ENCODE measurements at places on chromosomes 4 and X. TPM values are rescaled to one million over a fixed set of nuclear protein-coding genes. Genes with fewer than 3 reads are reported as not detected.
A peak's percentile ranks its signal among the peaks of the same experiment; 100 is the strongest.

DNA sequence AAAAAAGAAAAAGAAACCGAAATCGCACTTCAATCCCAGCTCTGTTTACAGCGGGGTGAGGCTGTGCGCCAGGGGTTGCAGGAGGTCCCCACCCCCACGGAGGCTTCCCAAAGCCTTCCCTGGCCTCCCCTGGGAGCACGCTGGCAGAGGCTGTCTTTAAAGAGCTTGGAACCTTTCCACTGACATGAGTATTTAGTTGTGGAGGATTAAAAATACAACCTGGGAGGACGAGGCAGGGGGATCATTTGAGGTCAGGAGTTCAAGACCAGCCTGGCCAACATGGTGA, 69.1 kb downstream of the PPP2R2C start:
- no peak for DNase-seq

DNA sequence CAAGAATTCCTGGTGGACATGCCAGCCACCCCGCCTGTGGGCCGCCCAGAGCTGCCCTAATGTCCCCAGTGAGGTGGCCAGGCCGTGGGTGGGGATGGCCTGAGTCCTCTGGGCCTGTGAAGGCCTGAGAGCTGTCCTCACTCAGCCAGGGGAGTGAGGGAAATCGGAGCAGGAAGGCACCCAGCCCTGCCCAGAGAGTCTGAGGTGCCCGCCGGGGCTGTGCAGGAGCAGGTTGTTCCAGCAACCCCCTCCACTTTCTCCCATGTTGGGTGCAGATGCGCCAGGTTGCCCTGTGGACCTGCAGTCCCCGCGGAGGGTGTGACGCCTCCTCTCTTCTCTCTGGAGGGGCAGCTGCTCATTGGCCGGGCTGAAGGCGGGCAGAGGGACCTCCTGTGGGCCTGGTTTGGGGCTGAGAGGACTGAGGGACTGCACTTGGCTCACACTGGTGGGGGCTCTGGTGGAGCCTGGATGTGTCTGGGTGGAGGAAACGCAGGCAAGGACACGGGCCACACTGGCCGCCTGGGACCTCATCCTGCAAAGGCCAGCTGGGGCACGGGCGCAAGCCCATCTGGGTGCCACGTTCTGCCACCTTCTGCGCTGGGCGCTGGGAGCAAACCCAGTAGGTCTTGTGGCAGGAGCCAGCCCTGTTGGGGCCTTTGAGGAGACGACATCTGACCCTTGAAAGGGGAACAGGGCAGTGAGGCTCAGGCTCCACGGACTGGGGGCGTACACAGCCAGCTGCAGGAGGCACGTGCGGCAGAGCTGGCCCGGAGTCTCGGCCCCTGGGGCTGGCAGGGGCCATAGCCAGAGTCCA, 14.0 kb downstream of the DOK7 start:
- DNase-seq = no peak

DNA sequence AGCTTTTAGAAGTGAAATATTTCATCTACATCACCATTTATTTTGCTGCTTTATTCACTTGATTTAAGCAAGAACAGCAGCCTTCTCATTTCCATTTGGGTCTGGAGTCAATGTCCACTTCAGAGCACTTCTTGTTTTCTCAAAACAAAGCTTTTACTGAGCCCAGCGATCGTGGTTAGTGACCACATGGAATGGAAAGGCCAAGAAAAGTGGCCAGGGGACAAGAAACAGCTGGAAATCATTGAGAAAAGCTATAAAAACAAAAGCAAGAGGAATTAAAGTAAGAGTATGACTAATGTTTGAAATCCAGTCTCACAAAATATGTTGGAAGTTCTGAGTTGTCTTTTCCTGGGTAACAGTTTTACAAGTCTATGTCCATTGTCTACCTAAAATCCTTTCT, 328.4 kb upstream of the INTU start:
- DNase-seq = no peak

GRCh38 chr4:104641418-104641817, 146.7 kb upstream of the CXXC4 start:
- no peak for DNase-seq

DNA sequence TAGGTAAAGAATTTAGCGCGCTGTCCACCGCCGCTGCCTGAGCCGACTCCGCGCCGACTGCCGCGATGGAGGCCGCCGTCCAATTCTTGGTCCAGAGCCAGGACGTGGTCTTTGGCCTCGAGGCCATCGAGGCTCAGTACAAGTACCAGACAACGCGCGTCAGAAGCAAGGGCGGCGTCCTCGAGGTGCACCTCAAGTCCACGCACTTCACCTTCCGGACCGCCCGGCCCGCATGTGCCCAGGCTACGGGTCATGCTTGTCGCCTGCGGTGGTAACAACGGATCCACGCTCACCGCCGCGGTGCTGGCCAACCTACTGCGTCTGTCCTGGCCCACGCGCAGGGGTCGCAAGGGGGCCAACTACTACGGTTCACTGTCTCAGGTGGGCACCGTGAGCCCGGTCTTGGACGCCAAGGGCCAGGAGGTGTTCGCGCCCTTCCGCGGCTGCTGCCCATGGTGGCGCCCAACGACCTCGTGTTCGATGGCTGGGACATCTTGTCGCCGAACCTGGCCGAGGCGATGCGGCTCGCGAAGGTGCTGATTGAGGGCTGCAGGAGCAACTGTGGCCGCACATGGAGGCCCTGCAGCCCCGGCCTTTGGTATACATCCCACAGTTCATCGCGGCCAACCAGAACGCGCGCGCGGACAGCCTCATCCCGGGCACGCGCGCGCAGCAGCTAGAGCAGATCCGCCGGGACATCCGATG, 128.0 kb downstream of the ANAPC4 start:
- no peak for DNase-seq

- DNase-seq = no peak
Measured at GRCh38 chr4:130659320-130659719, 1563.4 kb downstream of the C4orf33 start.

DNA sequence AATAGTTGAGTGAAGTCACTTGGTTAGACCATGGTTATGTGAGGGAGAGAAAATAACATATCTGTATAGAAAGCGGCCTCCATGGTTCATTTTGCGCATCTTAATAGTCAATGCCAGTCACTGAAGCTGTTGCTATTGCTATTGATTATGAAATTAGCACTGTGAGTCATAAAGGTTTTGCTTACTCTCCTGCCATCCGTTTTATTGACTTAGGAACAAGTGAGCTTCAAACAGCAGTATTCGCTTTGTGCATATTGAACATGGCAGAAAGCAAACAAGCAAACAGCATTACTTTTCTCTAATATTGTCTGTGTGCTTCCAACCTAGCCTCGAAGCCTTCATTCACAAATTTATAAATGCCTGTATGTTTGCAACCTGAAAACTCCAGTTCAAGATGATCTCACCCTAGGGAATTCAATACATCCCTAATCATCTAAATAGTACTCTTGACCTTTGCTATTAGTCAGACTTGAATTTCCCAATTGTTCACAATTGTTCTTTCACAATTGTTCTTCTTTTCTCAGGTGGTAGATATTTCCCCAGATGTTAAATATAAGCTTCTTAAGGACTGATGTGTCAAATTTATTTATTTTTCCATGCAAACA, 55.9 kb upstream of the GABRA2 start:
- no peak for DNase-seq

GRCh38 chr4:55347610-55348228, 1.7 kb downstream of the SRD5A3 start:
- no peak for DNase-seq

DNA sequence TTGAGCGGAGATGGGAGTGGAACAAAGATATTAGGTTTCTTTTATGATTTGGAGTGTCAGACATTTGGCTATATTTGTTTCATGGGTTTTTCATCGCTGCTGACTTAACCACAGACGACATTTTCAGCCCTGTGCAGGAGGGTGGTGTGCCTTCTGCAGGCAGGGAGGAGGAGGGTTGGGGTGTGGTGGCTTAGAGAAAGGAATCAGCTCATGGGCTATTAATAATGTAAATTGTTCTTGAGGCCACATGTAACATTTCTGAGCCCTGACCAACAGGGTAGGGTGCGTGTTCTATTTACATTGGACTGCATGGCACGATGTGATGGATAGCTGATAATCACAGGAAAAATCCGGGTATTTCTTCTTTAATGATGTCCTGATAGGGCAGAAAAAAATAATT, 67.6 kb downstream of the POLA1 start:
- DNase-seq = no peak

GRCh38 chr4:66048861-66049260, 378.6 kb upstream of the EPHA5 start:
- DNase-seq = no peak

GRCh38 chr4:79652232-79652631, 244.2 kb upstream of the GK2 start:
- no peak for DNase-seq

- DNase-seq = no peak
Measured at GRCh38 chr4:19030048-19030447, 1008.5 kb upstream of the LCORL start.

GRCh38 chrX:148609515-148610327, 109.3 kb downstream of the AFF2 start:
- DNase-seq = no peak

DNA sequence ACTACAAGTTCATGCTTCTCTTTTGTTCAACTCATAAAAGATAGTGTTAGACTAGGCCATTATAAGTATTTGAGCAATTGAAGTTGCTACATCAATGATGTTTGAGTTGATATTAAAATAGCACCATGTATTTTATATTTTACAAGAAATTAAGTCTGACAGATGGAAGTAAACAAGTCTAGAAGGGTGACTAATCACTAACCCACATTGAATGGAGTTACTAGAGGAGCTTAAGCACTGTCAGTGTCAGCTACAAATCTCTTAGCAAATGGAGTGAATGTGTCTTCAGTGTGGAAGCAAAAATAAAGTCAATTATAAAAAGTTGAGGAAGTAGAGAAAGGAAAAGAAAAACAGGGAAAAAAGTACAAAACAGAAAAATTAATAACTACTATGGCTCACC, 592.5 kb downstream of the PCDH18 start:
- no peak for DNase-seq

- DNase-seq = no peak
Measured at GRCh38 chr4:144667500-144667899, 21.5 kb downstream of the HHIP start.

- DNase-seq = no peak
Measured at GRCh38 chrX:113548308-113549015, 707.8 kb upstream of the AMOT start.

GRCh38 chr4:21092531-21092930, 392.3 kb downstream of the PACRGL start:
- no peak for DNase-seq

DNA sequence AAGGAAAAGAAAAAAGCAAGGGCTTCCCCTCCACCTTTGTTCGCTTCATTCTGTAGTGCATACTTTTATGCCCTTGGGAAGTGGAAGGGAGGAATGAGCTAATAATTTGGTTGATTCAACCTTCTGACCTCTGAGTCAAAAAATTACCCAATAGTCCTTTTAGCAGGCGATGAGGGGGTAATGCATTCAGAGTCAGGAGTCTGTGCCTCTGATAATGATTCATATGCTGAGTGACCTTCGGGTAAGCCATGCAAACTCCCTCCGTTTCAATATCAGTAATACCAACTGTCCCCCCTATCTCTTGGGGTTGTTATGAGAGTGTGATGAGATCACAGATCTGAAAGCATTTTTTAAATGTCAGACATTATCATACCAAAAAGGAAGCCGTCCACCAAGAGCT, 41.6 kb upstream of the ACSL4 start:
- DNase-seq = no peak

GRCh38 chr4:153564630-153565525, 98.7 kb downstream of the TMEM131L start:
- no peak for DNase-seq

DNA sequence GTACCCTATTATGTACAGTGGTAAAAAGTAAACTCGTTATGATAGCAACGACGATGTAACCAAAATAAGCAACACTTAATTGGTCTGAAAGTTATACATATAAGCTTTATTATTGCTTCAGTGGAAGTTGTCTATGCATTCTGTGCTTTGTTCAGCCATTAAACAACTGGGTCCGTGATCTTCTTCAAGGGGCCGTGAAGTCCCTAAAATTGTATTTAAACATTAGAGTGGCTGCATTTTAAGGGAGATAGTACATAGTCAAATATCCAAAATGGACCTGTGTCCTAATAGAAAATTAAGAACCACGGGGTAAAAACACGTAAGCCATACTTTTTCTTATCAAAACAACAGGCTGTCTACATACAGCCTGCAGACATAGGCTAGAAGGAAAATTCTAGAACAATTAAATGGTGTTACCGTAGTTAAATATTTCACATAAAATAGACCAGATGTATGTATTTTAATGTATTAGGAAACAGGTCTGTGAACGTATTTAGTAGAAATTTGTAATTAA, 2.1 kb downstream of the GUCY1A1 start:
- no peak for DNase-seq

GRCh38 chrX:39730662-39731329, 367.0 kb downstream of the BCOR start:
- peak; percentile 76 for DNase-seq

DNA sequence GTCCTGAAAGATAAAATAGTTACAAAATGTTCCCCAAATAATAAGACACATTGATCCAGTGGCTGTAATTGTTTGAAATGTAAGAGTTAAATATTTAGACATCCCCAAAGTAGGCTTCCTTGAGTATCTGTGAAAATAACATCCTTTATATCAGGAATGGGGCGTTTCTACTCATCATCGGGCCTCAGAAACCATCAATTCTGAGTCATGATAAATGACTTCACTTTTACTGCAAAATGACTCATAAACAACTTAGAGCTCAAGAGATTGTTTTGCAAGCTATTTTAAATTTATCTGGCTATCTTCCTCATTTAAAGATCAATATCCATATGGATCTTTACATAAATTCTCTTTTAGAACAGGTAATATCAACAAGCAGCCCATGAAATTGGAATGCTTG, 369.4 kb upstream of the CNKSR2 start:
- no peak for DNase-seq

PHOX2B gene
- total RNA-seq = not detected

SH2D1A gene
- not detected for total RNA-seq

RGN gene
- 7.0 TPM for total RNA-seq

PF4V1 gene
- not detected for total RNA-seq

NPY1R gene
- total RNA-seq = 4.5 TPM

GPR34 gene
- 7.1 TPM for total RNA-seq

IL21 gene
- not detected for total RNA-seq

OTOP1 gene
- not detected for total RNA-seq
